ENCODE measurements at places on chromosomes 3 and 15.

DNA sequence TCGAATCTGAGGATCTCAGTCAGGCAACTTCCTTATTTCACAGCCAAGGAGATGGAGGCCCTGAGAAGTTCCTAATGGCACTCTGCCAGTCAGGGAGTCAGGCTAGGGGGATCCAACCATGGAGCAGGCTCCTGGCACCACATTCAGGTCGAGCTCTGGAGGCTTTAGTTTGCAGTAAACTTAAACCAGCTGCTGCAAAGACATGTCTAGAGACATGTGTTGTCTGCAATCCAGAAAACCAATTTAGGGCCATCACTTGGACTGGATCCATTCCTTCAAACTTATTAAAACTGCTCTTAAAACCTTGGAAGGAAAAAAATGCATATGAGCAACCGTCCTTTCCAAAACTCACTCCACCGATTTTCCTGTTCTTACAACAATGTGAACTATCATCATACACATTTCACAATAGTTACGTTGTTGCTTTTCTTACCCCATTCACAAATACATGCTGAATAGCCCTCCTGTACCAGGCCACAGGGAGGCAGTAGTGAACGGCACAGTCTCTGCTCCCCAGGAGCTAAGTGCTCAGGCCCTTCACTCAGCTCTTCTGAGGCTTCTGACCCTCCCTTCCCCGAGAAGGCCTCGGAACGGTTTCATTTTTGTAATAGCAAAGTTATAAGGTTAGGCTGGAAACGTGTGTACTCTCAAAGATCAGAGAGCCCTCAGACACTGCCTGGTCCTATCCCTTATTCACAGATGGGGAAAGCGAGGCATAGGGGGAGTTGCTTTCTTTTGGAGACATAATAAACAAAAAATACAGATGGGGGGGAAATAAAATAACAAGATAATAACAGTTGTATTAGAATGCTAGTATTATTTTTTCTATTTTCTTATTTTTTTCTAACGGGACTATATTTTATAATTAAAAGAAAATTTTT is 20.1 kb downstream of the RFT1 start:
- DNase-seq: peak; percentile 66

DNA sequence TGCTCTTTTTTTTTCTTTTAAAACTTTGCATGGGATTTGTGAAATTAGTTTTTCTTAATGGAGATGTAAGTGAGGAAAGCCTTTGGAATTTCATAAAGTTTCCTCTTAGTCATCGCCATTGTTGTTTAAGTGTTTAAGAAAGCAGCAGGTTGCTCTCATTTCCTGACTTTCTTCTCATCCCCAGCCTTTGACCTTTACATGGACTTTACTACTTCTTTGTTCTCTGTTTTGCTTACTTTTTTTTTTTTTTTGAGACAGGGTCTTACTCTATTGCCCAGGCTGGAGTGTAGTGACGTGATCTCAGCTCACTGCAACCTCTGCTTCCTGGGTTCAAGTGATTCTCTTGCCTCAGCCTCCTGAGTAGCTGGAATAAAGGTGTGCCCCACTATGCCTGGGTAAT is 38.6 kb downstream of the FBXL2 start:
- no peak for DNase-seq

GRCh38 chr3:112623213-112623612 is 17.7 kb downstream of the CCDC80 start:
- no peak for DNase-seq

DNA sequence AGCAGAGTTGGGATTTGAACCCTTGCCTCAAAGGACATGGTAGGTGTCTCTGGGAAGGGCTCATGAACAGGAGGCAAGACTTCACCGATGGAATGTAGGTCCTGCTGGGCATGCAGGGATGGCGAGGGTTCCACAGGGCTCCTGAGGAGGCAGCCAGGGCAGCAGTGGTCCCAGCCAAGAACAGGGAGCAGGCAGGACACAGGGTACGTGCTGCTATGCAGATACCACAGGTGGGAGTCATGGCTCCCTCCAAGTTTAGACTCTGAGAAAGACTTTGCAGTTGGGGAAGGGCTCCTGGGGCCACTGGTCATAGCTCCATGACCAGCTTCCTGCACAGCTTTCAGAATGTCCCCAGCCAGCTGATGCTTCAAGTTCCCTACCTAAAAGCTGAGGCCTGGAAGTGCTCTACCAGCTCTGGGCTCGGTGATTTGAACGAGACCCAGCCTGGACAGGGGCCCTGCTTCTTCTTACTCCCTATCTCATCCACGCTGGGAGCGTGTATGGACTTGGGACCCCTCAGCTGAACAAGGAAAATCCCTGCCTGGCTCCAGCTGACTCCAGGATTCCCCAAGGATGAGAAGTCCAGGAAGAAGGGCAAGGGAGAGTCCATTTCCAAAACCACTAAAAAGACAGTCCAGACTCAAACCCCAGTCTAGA is 747 bp downstream of the MYL3 start:
- DNase-seq: peak; percentile 28

DNA sequence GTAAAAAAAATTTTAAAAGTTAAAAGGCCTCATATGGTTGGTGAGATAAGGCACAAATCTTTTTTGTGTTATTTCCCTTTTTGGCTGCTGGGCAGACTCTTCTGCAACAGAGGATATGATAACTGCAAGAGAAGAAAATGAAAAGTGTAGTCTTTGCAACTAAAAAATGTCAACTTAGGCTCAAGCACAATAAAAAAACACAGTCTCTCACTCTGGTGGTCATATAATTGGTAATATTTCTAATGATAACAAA is 15.4 kb downstream of the COMMD2 start:
- no peak for DNase-seq

- DNase-seq: no peak
These were observed 8.1 kb downstream of the AGBL1 start for GRCh38 chr15:86087808-86088207.

DNA sequence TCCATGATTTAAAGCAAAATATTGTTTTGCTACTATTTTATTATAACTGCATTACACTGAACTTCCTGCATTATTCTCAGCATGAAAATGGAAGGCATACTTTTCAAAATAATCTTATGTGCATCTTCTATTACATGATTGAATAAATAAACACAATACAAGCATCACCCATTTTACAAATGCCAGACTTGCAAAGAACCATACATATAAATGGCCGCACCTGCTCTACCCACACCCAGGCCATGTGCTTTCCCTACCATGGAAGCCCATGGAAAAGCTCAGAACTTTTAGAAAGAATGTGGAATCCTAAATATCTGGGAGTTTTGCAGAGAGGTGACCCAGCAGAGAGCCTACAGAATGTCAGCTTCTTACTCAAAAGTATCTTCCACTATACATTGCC is 127.2 kb downstream of the SHOX2 start:
- DNase-seq: no peak

DNA sequence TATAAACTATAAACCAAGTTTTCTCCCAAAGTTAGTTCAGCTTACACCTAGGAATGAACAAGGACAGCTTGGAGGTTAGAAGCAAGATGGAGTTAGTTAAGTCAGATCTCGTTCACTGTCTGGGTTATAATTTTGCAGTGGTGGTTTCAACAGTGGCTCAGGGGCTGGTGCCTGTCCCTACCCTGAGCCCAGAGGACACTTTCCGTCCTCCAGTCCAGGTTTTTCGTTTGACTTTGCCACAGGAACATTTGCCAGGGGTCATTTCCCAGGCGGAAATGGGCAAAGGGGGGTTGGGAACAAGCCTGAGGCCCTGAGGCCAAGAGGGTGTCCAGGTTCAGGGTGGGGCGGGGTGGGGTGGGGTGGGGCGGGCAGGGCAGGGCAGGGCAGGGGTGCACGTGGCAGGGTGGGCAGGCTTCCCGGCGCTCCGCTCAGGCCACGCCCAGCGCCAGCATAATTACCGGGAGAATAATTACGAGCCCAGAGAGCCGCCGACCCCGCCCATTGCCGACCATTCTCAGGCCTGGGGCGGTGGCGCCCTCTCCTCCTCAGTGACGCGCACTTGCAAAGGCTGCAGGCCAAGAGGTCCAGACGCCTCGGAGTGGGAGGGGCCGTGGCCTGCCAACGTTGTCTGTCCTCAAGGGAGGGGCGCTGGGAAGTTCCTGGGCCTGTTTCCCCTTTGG is 70.4 kb downstream of the KLF13 start:
- no peak for DNase-seq

DNA sequence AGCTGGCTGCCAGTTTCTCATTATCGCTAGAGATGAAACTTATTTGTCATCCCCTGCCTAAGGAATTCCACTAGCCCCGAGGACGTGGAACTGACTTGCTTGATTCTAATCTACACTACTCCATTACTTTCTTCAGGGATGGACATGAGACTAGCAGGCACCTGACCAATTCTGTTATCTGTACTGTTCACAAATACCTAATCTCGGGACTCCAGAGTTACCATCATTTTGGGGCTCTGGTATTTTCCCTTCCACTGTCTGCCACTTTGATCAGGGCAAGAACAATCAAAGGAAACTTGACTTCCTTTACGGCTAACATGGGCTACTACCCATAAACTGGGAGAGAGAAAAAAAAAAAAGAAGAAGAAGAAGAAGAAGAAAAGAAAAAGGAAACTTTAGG is 27.8 kb downstream of the BMF start:
- DNase-seq: no peak

- no peak for DNase-seq
These were observed 32.5 kb downstream of the NAALADL2 start for GRCh38 chr3:174891524-174892203.

- no peak for DNase-seq
These were observed 64.3 kb downstream of the IGF2BP2 start for GRCh38 chr3:185760550-185760949.

GRCh38 chr15:66629817-66630576 is 64.2 kb upstream of the LCTL start:
- no peak for DNase-seq

- peak; percentile 15 for DNase-seq
These were observed 45.1 kb downstream of the SCAP start for GRCh38 chr3:47430606-47431005.

- DNase-seq: no peak
These were observed 37.0 kb downstream of the ZNF710 start for GRCh38 chr15:90037961-90038631.

DNA sequence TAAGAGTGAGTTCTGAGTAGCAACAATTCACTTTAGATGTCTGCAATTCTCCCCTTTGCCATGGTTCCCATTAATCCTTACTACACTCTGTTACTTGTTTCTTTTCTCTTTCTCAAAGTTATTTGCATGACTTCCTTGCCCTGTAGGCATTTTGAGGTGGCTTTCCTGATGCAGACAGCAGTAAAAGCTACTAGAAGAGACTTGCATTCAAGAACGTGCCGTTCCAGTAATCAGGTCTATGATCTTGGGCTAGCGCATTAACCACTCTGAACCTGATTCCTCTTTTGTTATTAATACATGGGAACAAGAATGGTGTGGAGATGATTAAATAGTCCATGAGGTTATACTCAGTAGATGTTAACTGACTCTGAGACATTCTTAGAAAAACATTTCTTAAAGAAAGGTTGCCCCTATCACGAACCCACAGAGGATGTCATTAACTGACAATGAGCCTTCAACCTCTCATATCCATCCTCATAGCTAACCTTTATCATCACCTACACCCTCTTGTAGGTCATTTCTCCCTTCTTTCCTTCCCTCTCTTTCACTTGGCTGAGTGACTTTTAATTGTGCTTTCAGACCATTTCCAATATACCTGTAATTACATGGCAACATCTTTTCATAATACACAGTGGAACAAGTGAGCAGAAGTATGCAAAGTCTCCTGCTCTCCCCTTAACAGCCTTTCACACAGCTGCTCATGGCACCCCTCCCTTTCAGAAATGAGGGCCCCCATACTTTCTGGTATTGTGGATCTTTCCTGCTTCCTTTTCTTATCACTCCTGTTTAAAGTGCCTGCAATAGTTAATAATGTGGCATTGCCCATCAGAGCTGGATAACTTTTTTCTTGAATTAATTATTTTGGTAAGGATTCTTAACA is 175.9 kb downstream of the CHST2 start:
- DNase-seq: no peak

DNA sequence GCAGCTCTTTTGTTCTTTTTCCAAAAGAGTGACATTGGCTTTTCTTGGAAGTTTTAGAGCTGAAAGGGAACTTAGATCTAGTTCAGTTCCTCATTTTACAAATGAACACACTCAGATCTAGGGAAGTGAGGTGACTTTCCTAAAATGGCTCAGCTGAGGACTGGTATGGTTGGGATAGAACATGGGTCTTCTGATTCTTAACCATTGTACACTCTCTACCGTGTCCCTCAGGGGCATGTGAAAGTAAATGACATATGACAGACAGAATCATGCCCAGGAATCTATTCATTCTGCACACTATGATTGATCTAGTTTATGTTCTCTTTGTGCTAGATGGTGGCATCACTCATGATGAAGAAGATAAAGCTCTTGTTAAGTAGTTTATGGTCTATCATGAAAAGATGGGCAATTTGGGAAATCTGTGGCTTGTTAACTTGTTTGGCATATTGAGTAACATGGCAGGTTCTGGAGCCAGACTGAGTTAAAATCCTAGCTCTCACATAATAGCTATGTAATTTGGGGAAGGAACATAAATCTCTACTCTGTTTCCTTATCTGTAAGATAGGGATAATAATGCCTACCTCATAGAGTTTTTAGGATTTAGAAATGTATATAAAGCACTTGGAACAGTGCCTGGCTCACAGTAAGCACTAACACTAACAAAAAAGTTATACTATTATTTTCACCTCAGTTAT is 30.9 kb downstream of the UBE2E1 start:
- no peak for DNase-seq

GRCh38 chr3:178063461-178063860 is 472.8 kb upstream of the KCNMB2 start:
- no peak for DNase-seq

GRCh38 chr15:87293031-87293430 is 963.5 kb downstream of the NTRK3 start:
- DNase-seq: no peak

GRCh38 chr3:43038010-43038409 is 58.9 kb downstream of the GASK1A start:
- DNase-seq: no peak

DNA sequence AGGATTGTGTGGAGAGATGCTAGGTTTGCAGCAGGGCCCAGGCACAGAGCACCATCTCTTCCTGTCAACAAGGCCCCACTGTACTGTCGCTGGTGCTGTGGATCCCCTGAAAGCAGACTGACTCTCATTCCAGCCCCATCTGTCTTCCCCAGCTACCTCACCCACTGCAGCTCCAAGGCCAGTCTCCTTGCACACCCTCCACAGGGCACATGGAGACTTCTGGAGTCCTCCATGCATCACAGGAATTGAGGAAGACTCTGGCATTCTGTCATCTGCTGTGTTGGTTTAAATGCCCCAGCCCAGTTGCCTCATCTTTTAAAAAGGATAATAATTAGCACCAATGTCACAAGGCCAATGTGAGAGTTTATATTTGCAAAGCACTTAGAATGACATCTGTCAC is 301.2 kb downstream of the RPLP1 start:
- DNase-seq: no peak

DNA sequence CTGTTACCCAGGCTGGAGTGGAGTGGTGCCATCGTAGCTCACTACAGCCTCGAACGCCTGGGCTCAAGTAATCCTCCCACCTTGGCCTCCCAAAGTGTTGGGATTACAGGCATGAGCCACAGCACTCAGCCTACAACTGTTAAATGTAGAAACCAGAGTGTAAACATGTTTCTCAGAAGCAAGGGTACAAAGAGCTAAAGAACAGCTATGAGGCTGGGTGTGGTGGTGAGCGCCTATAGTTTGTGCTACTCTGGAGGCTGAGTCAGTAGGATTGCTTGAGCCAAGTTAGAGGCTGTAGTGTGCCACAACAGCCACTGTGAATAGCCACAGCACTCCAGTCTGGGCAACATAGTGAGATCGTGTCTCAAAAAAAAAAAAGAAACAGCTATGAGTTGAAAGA is 4.8 kb upstream of the MINDY2 start:
- DNase-seq: no peak

- no peak for DNase-seq
These were observed 636.1 kb upstream of the NAALADL2 start for GRCh38 chr3:174223042-174223441.

- DNase-seq: no peak
These were observed 28.6 kb upstream of the VPS8 start for GRCh38 chr3:184783319-184783718.

Measured in right forelimb (tissue), 1 donor.